Temporal lobe (tissue), 4 donors: ENCODE measurements at places on chromosomes 7 and 10. TPM values are rescaled to one million over a fixed set of nuclear protein-coding genes. Genes with fewer than 3 reads are reported as not detected.

Gene ADAM8
- total RNA-seq = 0.98 TPM

Gene GLRX3
- total RNA-seq = 47.0 TPM

Gene MYL10
- total RNA-seq = not detected

Gene TNPO3
- 69.3 TPM for total RNA-seq

Gene GPR26
- 4.2 TPM for total RNA-seq

Gene SERPINE1
- total RNA-seq = 0.74 TPM

Gene TLX1
- not detected for total RNA-seq

Gene MALSU1
- 33.7 TPM for total RNA-seq

Gene CASP2
- total RNA-seq = 17.9 TPM

Gene CUL1
- 51.9 TPM for total RNA-seq

Gene PNLIPRP3
- total RNA-seq = not detected
